ENCODE measurements at places on chromosomes 3 and 15.

- no peak for DNase-seq
Measured at GRCh38 chr3:66427951-66428474, 72.8 kb downstream of the LRIG1 start.

DNA sequence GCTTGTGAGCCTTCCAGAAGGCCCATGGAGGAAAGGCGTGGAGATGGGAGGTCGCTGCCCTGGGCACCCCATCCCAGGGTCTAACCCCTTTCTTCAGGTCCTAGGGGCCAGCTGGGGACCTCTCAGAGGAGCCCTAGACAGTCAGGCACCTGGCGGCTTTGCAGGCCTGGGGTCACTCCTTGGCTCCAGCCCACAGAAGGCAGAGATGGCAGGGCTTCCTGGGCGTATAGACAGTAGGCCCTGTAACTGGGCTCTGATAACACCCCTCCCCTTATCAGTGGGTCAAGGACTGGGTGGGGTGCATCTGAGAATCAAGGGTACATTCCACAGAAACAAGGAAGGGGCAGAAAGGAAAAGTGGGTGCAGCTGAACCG, 16.7 kb downstream of the ZDHHC19 start:
- no peak for DNase-seq

DNA sequence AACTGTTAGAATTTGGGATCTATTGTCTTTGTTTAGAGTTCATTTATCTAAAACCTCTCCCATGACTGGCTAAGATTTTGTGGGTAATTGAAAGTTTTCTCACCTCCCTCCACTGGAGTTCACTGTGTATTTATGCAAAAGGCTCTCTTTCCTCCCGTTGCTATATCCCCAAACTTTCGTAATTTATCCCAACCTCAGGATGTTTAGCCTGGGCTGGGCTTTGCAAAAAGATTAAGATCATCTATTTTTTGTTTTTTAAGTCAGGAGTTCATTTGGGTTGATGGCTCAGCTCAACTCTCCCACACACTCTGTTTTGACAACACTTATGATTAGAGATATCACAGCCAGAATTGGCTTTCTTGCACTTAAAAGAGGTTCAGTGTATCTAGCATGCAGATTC, 27.0 kb downstream of the SUCNR1 start:
- DNase-seq, result no peak

DNA sequence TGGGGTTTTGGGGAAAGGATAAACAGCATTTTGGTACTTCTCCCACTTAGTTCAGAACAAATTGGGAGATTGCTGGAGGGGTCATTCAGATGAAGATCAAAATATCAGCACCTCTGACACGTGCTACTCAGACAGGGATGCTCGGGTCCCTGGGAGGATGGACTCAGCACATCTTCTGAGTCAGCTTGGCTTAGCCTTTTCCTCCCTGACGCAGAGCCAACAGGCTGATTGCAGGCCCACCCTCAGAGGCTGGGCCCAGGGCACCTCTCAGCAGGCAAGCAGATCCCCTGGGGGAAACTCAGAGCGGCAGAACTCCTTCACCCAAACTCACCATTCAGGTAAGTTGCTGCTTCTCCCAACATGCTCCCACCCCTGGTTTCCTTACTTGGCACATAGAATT, 304.9 kb downstream of the TLE3 start:
- no peak for DNase-seq

- DNase-seq, result no peak
Measured at GRCh38 chr3:142028243-142028777, 121.0 kb downstream of the TFDP2 start.

- no peak for DNase-seq
Measured at GRCh38 chr3:130048726-130049125, 32.9 kb upstream of the ALG1L2 start.

DNA sequence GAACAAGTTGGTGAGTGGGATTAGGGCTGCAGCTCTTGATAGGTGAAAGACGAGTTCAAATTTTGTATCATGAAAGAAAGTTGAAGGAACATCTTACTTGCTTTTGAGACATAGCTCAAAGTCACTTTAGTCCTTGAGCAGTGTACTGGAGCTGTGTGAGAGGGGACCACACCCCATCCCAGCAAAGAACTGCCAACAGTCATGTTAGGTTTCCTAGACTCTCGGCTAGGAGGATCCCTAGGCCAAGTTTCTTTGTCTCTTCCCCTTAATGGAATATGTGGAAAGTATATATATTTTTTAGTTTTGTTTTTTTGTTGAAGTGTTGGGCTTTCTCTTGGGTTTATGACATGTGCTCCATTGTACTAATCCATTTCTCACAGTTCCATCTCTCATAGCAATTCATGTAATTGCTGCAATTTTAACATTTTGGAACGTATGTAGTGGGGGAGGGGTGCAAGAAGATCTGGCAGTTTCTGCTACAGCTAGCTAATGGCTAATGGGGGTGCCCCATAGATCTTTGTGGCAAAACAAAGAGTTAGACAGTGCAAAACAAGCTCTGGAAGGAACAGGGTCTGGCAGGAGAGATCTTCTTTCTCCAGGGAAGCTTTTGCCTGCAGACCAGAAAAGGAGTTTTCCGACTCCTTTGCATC, 25.1 kb downstream of the TLNRD1 start:
- DNase-seq, result no peak

GRCh38 chr3:149957361-149958125, 13.2 kb downstream of the PFN2 start:
- no peak for DNase-seq

All from CD4-positive, CD25-positive, alpha-beta regulatory T cell (primary cell).